Prostate gland (tissue), 2 donors: ENCODE measurements at places on chromosomes 1 and 21. TPM values are rescaled to one million over a fixed set of nuclear protein-coding genes. Genes with fewer than 3 reads are reported as not detected.

RASAL2 gene
- total RNA-seq: 36.9 TPM

LRRC38 gene
- total RNA-seq: 0.45 TPM

EFNA4 gene
- total RNA-seq: 10.3 TPM

ZBTB40 gene
- 26.3 TPM for total RNA-seq

SLC45A3 gene
- 1,326 TPM for total RNA-seq

TAS1R1 gene
- total RNA-seq: 1.5 TPM

NTMT2 gene
- total RNA-seq: not detected

LMOD1 gene
- 112 TPM for total RNA-seq

MTARC1 gene
- 5.7 TPM for total RNA-seq

OR2L2 gene
- total RNA-seq: 0.17 TPM

ALPL gene
- 6.3 TPM for total RNA-seq

LRIF1 gene
- total RNA-seq: 38.3 TPM

PROK1 gene
- 75.3 TPM for total RNA-seq

ICOSLG gene
- total RNA-seq: 3.4 TPM

F13B gene
- total RNA-seq: not detected

CXADR gene
- 127 TPM for total RNA-seq

IL24 gene
- total RNA-seq: not detected

MEX3A gene
- 3.3 TPM for total RNA-seq

FBXO44 gene
- total RNA-seq: 51.2 TPM

ERVH48-1 gene
- total RNA-seq: 0.05 TPM

PPFIA4 gene
- total RNA-seq: 0.50 TPM

CHI3L2 gene
- 10.6 TPM for total RNA-seq

GPR52 gene
- 6.0 TPM for total RNA-seq

CLCA4 gene
- total RNA-seq: 1.4 TPM

LIN28A gene
- total RNA-seq: not detected

FMOD gene
- 40.8 TPM for total RNA-seq

LORICRIN gene
- total RNA-seq: 0.45 TPM

SERINC2 gene
- 76.1 TPM for total RNA-seq

IL12RB2 gene
- total RNA-seq: 0.18 TPM

TEX38 gene
- not detected for total RNA-seq

ZNF593OS gene
- total RNA-seq: not detected

LENEP gene
- not detected for total RNA-seq

TOE1 gene
- total RNA-seq: 15.7 TPM

CFAP126 gene
- total RNA-seq: not detected

ARMH1 gene
- 1.0 TPM for total RNA-seq

CADM3 gene
- 4.7 TPM for total RNA-seq

RXFP4 gene
- not detected for total RNA-seq

PTPRF gene
- total RNA-seq: 182 TPM

ATP1A4 gene
- 5.2 TPM for total RNA-seq

NCF2 gene
- total RNA-seq: 2.1 TPM

HES2 gene
- total RNA-seq: 13.4 TPM

HTR6 gene
- not detected for total RNA-seq

CELA2A gene
- total RNA-seq: 5.4 TPM

ACTL8 gene
- total RNA-seq: not detected

TIAM1 gene
- 6.0 TPM for total RNA-seq

NR0B2 gene
- not detected for total RNA-seq

IL20 gene
- total RNA-seq: not detected
